Hepatocyte (in vitro differentiated cells): ENCODE measurements at places on chromosomes 16 and 17.

DNA sequence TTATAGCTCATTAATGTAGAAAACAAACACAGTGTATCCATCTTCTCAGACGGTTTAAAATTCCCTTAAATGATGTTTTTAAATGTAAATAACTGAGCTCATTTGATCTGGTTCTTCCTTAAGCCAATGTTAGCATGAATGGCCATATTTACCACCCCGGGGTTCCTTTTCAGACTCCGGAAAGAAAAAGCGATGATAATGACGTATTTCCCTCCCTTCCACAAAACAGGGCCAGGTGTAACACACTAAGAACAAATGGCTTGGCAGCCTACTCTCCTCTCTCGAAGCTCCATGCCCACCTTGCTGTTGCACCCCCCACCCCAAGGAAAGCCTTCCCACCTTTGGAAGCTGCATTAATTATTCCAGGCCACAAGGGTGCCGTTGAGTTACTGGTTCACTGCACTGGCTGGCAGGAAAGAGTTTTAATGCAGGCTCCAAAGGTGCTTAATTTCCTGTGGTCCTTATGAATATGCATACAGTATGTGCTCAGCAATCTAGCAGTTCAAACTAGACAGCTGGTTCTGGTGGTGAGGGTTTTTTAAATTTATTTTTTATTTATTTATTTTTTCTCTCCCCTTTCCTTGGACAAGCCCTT lies 378.9 kb downstream of the WWOX start:
- no peak for DNase-seq

- DNase-seq, result peak; percentile 91
Observed at GRCh38 chr16:88527186-88527936, 42.8 kb upstream of the ZC3H18 start.

DNA sequence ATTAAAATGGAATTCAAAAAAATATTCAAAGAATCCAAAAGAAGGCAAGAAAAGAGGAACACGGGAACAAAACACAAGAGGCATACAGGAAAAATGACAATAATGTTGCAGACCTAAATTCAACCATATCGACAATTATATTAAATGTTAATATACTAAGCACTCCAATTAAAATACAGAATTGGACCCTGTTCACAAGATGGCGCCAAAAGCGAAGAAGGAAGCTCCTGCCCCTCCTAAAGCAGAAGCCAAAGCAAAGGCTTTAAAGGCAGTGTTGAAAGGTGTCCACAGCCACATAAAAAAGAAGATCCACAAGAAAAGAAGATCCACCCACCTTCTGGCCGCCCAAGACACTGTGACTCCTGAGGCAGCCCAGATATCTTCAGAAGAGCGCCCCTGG lies 6.3 kb upstream of the XAF1 start:
- DNase-seq, result no peak

GRCh38 chr16:50038756-50039529 lies 13.9 kb downstream of the CNEP1R1 start:
- DNase-seq, result peak; percentile 19

- DNase-seq, result no peak
Observed at GRCh38 chr17:1834380-1835149, 4.8 kb downstream of the RPA1 start.

- no peak for DNase-seq
Observed at GRCh38 chr17:70111201-70111600, 36.2 kb downstream of the KCNJ16 start.

- DNase-seq, result no peak
Observed at GRCh38 chr17:19482576-19482975, 51.1 kb upstream of the SLC47A1 start.

DNA sequence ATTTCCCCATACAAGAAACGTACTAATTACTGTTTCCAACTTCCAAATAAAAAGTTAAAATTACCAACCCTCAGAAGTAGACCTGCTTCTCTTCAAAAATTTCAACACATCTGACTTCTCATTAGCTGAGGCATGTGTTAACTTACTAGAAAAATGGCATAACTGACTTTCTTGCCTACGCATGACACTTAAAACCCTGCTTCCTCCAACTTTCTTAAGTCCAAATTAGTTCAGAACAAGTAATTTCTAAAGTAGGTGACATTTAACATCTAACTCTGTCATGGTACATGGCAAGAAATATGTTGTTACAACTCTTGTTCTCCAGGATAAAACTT lies 6.7 kb downstream of the USP7 start:
- no peak for DNase-seq

DNA sequence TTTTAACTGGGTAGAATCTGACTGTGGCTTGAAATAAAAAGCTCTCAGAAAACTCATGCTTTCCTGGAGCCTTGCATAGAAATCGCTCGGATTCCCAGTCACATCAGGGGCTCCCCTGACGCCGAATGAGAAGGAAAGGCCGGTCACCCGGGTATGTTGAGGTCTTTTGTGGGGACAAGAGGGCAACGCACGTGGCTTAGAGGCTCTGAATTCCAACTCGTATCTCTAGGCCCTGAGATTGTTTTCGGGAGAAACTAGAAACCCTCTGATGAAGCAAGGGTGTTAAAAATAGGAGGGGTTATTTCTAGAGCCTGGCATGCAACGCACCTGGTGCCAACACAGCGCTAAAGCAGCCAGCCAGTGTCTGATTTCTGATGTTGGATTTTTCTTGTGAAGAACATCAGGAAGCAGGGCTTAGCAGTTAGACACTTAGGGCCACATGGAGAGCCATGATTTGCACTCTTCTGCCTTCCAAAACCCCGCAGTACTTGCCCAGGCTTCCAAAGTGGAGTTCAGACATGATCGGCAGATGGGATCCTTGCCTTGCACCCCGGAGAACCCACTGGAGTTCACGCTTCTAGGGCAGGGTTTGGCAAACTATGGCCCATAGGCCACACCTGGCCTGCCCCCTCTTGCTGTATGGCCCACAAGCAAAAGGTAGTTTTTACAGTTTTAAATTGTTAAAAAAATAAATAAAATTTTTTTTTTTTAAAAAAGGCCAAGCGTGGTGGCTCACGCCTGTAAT lies 12.6 kb downstream of the CACNG1 start:
- no peak for DNase-seq

DNA sequence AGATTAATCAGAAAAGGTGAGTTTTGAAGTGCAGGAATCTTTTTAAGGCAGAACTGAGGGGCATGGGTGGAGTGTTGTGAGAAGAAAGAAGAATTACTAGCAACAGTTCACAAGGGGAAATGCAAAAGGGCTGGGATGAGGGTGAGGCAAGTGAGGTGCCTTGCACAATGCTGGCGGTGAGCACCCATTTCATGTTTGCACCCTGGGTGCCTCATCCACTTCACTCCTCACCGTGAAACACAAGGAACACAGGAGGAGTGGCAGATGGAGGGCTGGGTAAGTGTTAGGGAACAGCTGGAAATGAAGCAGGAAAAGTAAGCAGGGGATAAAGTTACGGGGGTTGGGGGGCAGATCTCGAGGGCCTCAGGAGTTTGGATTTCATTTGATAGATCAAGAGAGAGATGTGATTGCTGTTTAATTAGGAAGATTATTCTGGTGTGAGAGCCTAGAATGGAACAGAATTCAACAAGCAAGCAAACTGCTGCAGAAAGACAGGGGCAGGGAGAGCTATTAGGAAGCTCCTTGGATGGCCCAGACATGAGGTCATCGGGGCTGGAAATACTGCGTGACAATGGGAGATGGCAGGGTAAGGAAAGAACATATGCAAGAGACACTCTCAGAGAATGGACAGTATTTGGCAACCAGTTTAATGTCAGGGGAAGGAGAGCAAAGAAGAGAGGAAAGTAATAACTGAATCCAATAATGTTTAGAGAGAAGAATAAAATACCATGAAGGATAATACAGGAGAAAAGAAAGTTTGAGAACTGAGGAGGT lies 8.3 kb upstream of the HEATR6 start:
- DNase-seq, result no peak

- no peak for DNase-seq
Observed at GRCh38 chr17:70624211-70624610, 454.9 kb downstream of the KCNJ2 start.

DNA sequence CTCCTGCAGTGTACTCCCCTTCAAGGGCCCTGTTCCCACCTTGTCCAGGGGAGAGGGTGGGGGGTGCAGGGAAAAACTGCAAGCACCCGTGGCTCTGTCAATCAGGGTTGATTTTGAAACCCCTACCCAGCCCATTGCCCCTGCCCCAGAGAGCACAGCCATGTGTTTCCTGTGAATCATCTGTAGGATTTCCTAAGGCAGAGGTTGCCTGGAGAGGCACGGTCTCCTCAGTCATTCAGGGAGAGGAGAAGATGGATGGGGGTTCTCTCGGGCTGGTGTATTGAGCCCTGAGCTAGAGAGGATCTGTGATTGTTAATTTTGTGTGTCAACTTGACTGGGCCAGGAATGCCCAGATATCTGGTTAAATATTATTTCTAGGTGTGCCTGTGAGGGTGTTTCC lies 3.5 kb upstream of the AGRP start:
- DNase-seq, result no peak

- no peak for DNase-seq
Observed at GRCh38 chr17:54972406-54973138, 4.0 kb downstream of the STXBP4 start.

DNA sequence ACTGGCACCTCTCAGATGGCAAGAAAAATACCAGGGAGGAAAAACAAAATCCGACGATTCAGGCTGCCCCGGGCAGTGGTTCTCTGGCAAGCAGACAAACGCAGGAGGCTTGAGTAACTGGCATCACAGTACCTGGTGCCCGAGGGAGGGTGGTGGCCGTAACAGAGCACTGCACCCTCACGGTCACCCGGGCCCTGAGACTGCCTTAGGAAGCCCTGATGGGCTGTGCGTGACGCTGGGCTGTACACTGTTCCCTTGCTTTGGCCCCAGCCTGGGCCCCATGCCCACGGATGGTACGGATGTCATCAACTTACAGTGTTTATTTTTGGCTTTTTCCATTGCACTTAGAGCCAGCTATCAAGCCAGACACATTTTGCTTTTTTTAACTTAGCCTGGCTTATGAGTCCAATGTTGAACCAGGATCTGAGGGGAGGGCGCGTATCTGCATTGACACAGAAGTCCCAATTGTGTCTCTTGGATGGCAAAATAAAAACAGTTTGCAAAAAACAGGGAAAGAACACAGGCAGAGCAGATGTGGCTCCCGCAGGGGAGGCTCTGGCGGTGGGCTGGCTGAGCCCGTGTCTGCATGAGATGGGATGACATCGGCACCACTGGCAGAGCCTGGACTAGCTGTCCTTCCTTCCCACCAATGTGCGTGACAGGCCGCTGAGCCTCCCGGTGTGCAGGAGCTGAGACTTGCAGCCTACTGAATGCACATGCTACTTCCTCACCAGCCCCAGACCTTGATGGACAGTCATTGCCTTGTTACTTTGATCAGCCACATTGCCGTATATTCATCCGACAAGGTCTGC lies 287.7 kb downstream of the FOXL1 start:
- DNase-seq, result peak; percentile 71

DNA sequence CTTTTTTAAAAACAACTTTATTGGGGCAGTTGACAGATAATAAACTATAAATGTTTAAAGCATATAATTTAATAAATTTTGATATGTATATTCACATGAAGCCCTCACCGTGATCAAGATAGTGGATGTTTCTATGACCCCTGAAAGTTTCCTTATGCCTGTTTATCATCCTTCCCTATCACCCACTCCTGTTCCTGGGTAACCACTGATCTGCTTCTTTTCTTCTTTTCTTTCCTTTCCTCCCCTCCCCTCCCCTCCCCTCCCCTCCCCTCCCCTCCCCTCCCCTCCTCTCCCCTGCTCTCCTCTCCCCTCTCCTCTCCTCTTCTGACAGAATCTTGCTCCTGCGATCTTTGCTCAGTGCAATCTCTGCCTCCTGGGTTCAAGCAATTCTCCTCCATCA lies 193.7 kb upstream of the CDH13 start:
- DNase-seq, result no peak

DNA sequence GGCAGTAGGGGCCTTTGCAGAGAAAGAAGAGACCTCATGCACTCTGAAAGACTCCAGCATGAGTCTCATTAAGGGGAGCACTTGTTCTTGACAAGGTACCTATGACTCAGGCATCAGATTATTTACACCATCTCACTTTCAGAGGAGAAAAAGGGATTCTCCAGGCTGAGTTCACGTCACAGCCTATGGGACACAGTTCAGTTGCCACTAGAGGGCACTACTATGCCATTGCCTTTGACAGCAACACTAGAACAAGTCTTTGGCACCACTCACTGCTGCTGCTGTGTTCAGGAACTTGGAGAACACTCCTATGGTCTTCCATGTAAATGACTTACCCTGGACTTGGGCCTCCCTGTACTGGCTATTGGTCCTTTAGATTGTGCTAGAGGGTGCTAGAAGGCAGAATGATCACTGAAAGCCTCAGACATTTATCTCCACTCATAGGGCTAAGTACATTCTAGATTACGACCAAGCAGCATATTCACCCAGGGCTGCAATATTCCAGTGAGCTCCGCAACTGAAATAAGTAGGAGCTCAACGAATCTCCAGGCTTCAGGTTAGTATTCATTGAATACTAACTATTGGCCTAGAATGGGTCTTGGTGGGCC lies 225.1 kb upstream of the CA10 start:
- peak; percentile 88 for DNase-seq

GRCh38 chr17:18370761-18371160 lies 6.8 kb upstream of the EVPLL start:
- DNase-seq, result no peak

GRCh38 chr17:78103311-78103710 lies 25.2 kb downstream of the TMC6 start:
- no peak for DNase-seq

DNA sequence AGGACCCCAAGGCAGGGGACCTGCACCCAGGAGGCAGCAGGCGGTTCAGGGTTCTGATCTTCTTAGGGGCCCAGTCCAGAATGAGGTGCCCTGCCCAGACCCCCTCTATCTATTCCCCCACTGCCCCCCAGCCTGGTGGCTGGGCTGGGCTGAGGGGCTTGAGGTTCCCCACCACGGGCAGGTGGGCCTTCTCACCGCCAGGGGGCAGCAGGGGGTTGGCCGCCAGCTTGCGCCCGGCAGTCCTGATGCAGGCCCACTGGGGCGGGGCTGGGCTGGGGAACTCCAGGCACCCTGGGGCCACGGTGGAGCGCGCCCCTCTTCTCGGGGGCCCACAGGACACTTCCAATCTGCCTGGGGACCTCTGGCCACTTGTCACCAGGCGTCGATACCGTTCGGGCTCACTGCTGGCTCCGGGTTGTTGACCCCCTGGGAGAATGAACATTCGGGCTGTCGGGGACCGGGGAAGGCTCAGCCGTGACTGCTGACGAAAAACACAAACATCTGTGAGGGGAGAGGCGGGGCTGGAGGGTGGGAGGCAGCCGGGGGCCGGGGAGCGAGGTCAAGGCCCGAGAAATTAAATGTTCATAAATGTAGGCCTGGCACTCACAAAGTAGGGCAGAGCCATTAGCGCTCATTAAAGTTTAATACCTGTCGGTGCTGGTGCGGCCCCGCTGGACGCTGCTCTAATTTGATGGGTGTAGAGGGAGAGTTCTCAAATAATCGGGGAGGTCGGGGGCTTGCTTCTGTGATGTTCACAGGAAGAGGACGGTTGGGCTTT lies 219.3 kb upstream of the GSE1 start:
- DNase-seq, result peak; percentile 87

DNA sequence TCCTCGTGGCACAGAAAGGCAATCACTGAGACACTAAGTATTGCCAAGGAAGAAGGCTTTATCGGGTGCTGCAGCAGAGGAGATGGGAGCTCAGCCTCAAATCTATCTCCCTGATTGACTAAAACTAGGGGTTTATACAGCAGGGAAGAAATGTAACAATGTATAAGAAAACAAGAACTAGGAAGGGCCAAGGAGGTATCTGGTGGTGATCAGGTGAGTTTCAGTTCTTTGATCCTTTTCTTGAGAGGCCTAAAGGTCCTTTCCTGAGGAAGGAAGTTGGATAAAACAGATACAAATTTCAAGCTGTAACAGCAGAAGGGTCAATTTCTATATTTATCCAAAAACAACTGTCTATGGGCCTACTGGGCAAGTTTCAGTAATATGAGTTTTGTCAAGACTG lies 212.4 kb downstream of the COPRS start:
- no peak for DNase-seq
